ENCODE measurements at places on chromosomes 13 and 19.

- DNase-seq = no peak
These were observed 344.1 kb upstream of the TMTC4 start for GRCh38 chr13:101018720-101019119.

DNA sequence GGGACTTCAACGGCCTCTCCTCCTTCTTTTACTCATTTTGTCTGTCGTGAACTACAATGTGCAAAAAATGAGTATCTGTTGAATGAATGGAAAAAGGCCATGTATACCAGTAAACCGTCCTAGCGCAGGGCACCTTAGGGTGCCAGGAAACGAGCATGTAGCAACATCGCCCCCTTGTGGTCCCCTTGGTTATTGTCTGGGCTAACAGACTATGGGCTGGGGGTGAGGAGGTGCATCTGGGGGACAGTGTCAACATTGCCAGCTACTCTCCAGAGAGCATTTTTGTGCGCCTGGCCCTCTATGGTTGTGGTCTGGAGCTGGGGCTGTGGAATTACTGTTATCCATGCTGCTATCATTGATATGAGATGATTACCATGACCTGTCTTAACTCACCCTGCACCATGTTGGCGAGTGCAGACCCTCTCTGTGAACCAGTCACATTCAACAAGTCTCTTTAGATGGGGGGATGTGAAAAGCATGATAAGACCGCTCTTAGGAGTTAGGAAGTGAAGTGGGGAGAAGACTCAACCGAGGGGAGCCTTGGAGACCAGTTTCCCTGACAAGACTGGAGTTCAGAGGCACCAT is 22.8 kb upstream of the SIGLEC11 start:
- DNase-seq = peak; percentile 67

GRCh38 chr19:3774621-3775373 is 2.8 kb upstream of the RAX2 start:
- peak; percentile 48 for DNase-seq

GRCh38 chr19:55599468-55599841 is at the start of gene FIZ1:
FIZ1 (minus strand) TSS chr19:55599517; CDS start chr19:55597865, 1,652 bp downstream.
- DNase-seq = peak; percentile 100

DNA sequence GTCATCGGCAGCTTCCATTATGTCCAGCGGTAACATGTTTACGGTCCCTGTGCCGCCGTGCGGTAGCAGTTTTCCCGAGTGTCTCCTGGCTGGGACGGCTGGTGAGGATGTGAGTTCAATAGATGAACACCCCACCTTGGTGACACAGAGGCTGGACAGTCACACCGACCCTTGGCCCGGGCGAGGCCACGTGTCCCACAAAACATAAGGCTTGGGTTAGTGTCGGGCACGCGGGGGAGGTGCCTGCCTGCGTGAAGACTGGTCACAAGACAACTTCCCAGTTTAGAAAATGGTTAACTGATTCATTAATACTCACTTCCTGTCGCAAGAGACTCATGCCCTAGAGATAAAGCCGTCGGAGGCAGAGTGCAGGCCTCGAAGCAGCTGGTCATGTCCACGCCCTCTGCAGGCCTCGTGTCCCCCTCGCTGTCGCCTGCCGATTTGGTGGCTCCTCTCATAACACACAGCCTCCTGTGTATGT is 17.2 kb downstream of the RASA3 start:
- DNase-seq = peak; percentile 38
